ENCODE measurements at places on chromosomes 13 and 19.

- DNase-seq, result no peak
These were observed 59.4 kb downstream of the SLC10A2 start for GRCh38 chr13:103006641-103007426.

- DNase-seq, result no peak
These were observed 41.4 kb downstream of the DEDD2 start for GRCh38 chr19:42175952-42176648.

DNA sequence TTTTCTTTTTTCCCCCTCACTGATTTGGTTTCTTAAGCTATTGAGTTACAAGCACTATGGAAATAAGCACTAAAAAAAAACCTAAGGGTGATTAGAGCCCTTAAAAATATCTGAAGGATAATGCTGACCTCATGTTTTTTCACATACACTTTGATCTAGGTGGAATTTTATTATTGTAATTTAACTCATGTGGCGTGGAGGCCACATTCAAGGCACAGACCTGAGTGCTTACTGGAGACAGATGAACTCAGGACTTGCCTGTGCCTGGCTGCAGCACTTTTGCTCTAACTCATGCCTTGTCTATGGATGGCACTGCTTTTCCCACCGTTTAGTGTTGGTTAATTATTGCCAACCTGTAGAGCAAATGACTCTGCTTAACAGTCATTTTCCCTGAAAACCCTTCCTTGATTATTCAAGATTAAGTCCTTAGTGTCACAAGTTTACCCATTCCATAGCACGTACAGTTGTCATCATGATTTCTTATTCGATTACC lies 541.4 kb downstream of the GPC6 start:
- no peak for DNase-seq

- no peak for DNase-seq
These were observed 58.0 kb downstream of the PIBF1 start for GRCh38 chr13:72839831-72840426.

GRCh38 chr13:90622541-90622940 lies 724.9 kb upstream of the MIR17HG start:
- no peak for DNase-seq

DNA sequence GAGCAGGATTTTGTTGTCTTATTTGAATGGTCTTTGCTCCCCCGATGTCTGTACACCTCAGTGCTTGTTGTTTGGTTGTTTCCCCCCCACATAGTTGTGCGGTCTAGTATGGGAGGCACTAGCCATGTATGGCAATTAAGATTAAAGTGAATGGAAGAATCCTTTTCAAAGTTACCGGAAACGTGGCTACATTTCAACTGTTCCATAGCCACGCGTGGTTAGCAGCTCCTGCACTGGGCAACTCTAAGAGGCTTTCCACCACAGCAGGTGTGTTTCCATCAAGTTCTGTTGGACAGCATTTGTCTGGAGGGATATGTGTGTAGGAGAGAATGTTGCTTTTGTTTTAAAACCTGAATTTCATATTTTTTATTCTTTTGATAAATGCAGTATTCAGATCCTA lies 247.3 kb downstream of the GGACT start:
- no peak for DNase-seq

GRCh38 chr13:100274942-100275506 lies 186.1 kb downstream of the PCCA start:
- DNase-seq, result no peak

DNA sequence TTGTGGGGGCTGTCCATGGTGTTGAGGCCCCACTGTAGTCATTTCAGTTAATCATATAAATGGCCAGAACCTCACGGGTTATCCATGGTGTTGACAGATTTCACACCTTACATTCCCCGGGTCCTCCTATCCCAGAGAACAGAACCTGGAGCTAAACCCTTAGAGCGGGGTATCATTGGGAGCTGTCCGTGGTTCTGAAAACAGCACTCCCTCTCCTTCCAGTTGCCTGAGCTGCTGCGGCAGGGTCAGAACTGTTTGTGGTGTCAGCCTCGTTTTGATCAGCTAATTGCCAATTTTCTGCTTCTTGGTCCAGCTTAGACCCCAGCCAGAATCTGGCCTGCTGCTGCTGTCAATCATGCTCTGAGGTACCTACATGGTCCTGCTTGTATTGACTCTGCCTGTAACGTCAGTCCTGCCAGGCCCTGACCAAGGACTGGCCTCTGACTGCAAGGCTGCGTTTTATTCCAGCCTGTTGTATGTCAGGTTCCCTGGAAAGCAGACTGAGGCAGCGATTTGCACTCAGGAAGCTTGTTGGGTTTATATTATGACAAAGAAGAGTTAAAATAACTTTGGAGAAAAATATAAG lies 55.8 kb upstream of the KCTD15 start:
- no peak for DNase-seq

GRCh38 chr19:11209839-11210655 lies 12.7 kb upstream of the KANK2 start:
- DNase-seq, result no peak

DNA sequence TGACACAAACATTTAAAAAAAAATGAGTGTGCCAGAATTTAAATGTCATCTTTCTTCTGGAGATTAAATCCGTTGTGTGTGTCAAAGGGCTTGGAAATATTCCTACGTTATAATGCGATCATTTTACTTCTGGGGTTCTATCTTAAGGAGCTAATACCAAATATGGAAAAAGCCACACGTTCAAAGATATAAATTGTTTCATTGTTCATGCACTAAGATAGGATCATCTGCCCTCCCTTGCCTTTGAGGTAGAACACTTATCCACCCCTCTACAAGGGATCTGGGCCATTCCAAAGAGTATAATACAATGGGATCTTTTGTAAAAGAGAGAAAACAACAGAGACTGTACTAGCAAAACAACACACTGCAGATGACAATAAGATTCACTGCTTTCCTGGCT lies 64.9 kb downstream of the ANKRD10 start:
- DNase-seq, result no peak

GRCh38 chr19:18408053-18408476 lies 10.6 kb upstream of the LRRC25 start:
- DNase-seq, result no peak

DNA sequence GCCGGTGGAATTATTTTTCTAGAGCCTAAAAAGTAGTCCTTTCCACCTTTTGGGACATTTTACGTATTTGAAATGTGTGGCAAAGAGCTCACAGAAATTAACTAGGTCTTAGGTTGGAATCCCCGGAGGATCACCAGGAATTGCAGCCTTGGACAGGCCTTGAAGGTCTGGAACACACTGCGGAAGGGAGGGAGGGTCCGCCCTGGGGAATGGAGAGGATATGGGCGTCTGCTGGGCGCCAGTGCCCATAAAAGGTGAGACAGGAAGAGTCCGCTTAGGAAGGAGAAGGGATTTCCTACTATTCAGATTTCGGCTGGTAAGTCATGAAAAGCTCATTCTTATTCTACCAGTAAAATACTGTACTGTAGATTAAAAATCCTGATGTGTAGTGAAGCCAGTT lies 111.9 kb downstream of the COL4A2 start:
- no peak for DNase-seq

- DNase-seq, result no peak
These were observed 25.9 kb downstream of the ARHGAP35 start for GRCh38 chr19:46886546-46887239.

DNA sequence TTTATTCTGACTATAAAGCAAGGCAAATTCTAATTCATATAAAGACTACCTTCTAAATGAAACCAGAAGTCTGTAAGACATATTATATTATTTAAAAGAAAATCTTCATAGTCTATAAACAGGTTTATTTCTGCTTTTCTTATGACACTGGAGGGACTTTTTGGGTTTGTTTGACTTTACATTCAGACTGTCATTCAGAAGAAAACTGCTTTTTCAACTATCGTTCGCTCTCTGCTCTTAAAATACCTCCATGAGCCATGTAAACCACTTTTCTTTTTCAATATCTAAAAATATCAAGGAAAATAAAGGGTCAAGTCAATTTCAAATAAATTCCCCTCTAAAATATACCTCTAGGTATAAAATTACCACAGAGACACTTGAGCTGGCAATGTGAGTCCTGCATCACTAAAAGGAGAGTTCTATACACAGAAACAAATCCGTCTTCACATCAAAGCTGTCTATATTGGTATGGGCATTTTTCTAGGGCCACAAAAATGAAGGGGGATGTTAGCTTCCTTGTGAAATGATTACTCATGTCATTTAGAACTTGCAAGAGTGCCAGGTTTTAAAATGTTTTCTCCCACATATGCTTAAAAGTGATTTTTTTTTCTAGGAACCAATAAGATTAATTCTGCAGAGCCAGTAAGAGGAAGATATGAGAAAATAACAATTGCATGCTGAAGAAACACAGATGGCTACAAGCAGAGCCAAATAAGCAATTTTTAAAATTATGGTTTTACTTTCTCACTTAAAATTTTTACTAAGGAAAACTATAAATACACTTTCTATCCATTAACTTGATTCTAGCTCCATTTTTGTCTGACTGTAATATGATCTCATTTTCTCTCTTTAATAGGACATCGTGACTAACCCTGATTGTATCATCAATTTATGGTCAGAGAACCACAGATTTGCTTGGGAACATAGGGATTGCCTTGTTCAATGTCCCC lies 181.8 kb downstream of the TBC1D4 start:
- DNase-seq, result no peak

GRCh38 chr19:23116802-23117571 lies at the start of gene ZNF730:
Gene ZNF730 (plus strand): TSS chr19:23117025. CDS start chr19:23117174, 149 bp downstream.
- DNase-seq, result no peak

DNA sequence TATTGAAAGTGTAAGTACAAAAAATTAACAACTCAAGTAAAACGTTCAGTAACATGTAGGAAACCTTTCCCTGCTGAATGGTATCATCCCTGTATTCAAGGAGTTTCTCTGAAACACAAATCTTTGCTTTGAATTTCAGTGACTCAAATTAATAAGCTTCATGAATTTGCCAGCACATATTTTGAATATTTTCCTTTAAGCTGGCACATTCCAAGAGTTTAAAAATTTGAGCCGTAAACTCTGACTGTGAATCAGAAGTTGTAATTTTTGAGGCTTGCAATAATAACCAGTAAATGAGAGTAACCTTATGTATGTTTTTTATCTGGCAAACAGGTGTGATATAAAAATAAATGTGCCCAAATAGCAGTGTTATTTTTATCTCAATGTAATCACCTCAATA lies 1722.6 kb upstream of the PRR20A start:
- DNase-seq, result no peak

DNA sequence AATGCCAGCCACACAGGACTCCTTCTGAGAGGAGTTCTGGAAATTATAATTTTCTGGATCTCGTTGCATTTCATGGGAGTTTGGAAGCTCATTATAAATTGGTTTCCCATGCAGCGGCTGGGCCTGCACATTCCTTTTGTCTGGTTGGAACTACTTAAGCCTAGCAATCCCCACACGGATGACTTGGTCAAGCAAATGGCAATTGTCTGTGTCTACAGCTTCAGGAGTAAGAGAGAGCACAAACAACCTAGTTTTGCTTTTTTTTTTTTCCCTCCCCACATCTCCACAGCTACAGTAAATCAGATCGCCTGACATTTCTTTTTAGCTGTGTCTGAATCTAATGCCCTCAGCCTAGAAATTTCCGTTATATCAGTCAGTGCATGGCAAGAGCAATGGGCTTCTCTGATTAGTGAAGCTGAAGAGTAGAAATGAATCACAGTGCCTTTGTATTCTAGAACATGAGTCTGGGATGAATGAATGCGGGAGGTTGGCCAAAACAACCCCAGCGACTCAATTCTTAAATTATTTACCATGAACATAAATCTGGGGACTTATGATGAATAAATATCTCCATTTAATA lies 15.1 kb downstream of the PCDH8 start:
- no peak for DNase-seq

DNA sequence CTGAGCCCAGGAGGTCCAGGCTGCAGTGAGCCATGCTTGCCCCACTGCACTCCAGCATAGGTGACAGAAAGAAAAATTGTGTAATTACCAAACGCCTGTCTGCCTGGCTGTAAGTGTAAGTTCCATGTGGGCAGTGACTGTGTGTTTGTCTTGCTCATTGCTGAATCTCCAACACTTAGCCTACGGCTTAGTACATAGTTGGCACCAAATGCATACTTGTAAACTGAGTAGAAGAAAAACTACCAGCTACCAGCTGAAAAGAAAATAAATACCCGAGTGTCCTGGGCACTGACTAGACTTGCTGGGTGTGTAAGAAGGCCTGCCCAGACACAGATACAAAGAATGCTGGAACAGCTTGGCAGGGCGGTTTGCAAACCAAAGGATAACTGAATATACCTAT lies 2.7 kb upstream of the CEBPG start:
- DNase-seq, result no peak

DNA sequence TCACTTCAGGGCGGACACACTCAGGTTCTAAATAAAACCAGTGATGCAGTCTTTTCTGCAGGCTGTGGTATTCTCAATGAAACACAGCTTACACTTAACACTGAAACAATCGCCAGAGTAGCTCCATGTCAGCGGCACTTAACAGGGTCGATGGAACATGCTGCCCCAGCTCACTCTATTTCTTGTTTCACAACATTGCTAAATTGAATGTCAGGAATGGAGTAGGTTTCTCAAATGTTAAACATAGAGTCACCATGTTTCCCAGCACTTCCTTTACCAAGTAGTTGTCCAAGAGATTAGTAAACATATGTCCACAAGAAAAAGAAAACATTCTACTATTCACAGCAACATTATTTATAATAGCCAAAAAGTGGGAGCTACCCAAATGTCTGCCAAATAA lies 306.9 kb downstream of the SLITRK6 start:
- DNase-seq, result no peak

GRCh38 chr19:18190278-18190677 lies 2.7 kb upstream of the MPV17L2 start:
- no peak for DNase-seq

GRCh38 chr13:86741762-86742285 lies 929.3 kb upstream of the SLITRK5 start:
- DNase-seq, result no peak

- DNase-seq, result no peak
These were observed 814.2 kb upstream of the SLITRK5 start for GRCh38 chr13:86856991-86857390.

Data from effector memory CD8-positive, alpha-beta T cell (primary cell).